ENCODE measurements at places on chromosomes 3 and 15.

DNA sequence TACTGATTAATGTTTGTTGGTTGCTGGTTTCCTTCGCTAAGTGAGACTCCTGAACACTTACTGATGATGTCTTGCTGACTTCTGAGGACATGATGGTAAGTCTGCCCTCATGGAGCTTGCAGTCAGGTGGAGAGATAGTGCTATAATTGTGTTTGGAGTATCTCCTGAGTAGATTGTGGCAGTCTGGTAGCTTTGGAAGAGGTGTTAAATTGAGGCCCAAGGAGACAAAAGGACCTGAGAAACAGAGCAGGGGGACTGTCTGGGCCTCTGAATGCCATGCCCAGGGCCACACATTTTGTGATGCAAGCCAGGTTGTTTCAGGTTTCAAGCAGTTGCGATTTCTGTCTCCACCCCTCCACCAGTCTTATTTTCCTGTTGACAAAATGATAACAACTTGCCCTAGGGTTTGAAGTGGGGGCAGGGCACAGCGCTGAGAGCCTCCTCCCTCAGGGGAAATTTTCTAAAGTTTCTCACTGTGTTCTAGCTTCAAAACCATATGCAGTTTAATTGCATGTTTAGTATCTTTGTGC, 16.7 kb downstream of the SMAD3 start:
- no peak for DNase-seq

DNA sequence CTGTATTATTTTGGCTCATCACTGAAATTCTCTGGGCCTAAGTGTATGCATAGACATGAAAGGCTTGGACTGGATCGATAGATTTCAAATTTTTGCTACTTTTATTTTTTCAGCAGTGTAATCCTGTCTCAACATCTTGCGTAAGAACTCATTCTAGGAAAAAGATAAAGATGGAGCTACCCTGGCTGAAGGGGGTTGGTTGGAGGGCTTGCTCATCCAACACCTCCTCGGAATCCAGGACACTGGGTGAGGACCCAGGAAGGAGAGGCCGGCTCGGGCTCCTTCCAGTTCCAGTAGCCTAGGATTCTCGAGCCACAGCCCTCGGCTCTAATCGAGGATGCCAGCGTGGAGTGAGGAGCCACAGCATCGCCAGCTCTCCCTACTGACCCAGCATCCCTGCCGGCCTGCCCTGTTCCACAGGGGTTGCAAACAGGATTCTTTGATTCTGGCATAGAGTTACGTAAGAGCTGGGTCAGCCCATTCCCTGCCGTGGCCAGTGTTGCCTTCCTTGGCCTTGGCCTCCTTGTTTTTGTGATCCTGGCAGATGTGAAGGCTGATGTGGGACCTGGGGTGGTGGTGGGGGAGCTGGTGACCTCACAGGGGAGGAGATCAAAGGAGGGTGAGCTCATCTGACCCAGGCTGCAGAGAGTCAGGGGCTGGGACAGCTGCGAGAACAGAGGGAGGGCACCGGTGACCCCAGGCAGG, 149.5 kb downstream of the ALDH1A2 start:
- DNase-seq, result no peak

DNA sequence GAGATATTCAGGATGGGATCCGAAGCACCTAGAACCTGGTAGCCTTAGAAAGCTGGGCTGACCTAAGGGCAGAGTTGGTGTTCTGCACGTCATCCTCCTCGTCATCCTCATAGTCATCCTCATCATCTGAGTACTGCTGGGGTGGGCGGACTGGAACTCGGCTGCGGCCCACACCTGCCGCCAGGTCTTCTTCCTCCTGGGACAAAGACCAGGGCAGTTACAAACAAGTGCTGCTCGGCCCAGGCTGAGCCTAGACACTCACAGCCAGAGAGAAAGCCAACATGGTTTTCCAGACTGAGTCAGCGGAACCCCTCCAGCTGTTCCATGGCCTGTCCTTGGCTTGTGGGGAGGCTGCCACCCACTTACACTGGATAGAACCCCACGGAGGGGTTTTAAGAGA, 40.5 kb downstream of the SEMA3G start:
- DNase-seq, result no peak

DNA sequence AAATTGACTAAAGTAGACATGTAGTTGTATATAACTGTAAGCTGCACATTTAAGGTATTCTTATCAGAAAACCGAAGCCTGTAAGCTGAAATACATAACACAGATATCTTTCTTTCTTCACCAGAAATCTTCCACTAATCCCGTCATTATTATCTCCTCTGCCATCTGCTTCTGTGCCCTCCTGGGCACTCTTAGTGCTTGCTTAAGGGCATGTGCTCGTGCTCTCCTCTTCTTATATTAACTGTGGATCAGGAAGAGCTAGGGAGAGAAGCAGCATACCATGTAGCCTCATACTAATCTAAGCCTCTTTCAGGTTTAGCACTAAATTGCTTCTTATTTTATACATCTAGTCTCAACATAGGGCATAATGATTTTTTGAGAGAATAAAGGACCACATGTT, 60.8 kb downstream of the RIOX2 start:
- no peak for DNase-seq

- no peak for DNase-seq
Observed at GRCh38 chr3:16349986-16350596, 85.1 kb downstream of the OXNAD1 start.

Measured in DMS79 treated with DMSO at 0.1 percent for 48 hours (cell line).